Activated CD8-positive, alpha-beta T cell treated with anti-CD3 and anti-CD28 coated beads for 36 hours (primary cell): ENCODE measurements at places on chromosomes 16 and 17.

- DNase-seq = peak; percentile 73
Measured at GRCh38 chr16:10964891-10965326, 20.5 kb downstream of the CLEC16A start.

DNA sequence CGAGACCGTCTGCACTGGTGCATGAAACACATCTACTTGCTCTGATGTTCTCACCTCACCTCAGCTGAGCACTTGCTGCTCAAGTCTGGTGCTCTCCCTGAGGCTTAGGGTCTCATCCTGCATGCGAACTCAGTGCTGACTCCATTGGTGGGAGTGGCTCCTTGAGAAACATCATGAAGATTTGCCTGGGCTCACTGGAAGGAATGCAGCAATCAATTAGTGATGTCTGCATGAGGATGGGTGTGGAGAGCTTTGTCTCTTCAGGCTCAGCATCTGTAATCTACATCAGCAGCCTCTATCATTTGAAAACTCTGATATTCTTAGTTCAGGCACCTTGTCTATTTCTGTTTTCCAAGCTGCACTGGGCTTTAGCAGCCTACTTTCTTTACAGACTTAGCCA, 204.4 kb downstream of the IRF8 start:
- no peak for DNase-seq

- no peak for DNase-seq
Measured at GRCh38 chr16:4495766-4496165, 19.6 kb downstream of the HMOX2 start.

- DNase-seq = no peak
Measured at GRCh38 chr16:28473714-28474265, 1.7 kb upstream of the NPIPB7 start.

GRCh38 chr17:44906010-44906646, 6.9 kb upstream of the EFTUD2 start:
- DNase-seq = no peak

GRCh38 chr17:47802341-47803022, 19.1 kb downstream of the OSBPL7 start:
- peak; percentile 71 for DNase-seq

- DNase-seq = peak; percentile 69
Measured at GRCh38 chr16:29663016-29663806, at the start of gene SPN. Gene SPN (plus strand): TSS chr16:29663247. CDS start chr16:29663729, 482 bp downstream.

GRCh38 chr16:49575346-49576172, 202.0 kb downstream of the C16orf78 start:
- no peak for DNase-seq

- no peak for DNase-seq
Measured at GRCh38 chr16:66204756-66205155, 161.7 kb upstream of the CDH5 start.

GRCh38 chr16:50272687-50273381, 6.5 kb downstream of the ADCY7 start:
- DNase-seq = no peak

DNA sequence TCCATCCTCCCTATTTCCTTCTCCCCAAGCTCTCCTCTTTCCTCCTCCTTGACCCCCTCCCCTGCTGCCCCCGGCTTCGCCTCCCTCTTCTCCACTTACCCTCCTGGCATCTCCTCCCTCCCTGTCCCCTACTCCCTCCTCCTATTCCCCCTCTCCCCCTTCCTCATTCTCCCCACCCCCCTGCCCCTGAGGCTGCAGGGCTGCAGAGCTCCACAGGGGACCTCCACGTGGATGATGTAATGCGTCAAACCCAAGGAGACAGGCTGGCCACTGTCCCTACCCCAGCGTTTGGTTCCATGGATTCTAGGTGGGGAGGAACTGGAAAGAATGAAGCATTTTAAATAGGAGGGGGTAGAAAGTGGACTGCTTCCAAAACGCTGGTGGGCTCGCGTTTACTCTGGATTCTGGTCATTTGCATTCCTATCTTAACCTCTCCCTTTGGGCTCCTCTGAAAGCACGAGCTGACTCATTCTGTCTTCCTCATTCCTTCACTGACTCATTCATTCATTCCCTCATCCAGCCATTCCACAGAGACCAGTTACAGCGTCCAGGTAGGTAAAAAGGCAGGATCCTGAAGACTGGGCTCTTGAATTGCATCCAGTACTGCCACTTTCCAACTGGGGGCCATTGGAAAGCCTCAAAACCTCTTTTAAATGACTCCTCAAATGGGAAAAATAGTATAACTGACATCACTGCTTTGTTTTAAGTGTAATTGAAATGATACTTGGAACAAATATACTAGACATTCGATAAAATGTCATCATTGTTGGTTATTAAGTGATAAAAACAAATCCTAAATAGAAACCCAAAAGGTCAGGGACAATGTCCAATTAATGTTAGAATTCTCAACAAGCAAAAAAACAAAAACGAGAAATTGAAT, 943 bp upstream of the COTL1 start:
- DNase-seq = no peak

- no peak for DNase-seq
Measured at GRCh38 chr16:88730632-88731607, 24.6 kb downstream of the CTU2 start.

- DNase-seq = no peak
Measured at GRCh38 chr16:22664132-22664531, 149.8 kb upstream of the HS3ST2 start.

DNA sequence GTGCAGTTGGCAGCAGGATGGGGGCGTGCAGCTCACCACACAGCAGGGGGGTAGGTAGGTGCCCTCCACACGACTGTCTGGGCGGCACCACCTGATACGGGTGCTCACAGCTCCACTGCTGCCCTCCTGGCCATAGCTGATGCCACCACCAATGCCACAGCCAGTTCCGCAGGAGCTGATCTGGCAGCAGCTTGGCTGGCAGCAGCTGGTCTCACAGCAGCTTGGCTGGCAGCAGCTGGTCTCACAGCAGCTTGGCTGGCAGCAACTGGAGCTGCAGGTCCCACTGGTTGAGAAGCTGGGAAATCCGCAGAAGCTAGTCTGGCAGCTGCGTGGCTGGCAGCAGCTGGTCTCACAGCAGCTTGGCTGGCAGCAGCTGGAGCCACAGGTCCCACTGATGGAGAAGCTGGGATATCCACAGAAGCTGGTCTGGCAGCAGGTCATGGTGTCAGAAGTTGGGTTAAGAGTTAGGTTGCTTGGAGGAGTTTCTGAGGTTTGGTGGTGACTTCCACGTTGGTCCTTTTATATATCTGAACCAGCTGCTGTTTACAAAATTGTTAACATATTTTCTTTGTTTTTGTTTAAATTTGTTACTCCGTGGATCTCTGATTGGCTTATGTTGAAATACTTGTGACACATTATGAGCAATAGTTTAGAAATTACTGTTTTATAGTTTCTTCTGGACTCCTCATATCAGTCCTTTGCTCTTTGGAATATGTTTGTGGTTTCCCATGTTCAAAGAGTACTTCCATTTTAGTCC, at the start of gene KRTAP1-5:
KRTAP1-5 (minus strand) TSS at position 494 of the 757 bp plus-strand sequence; CDS start at position 441, 53 bp downstream.
- no peak for DNase-seq

- no peak for DNase-seq
Measured at GRCh38 chr17:78418326-78419026, 40.0 kb downstream of the PGS1 start.

GRCh38 chr17:78925234-78925633, at the start of gene TIMP2:
Gene TIMP2 (minus strand): TSS chr17:78925387. CDS start chr17:78925088, 299 bp downstream.
- peak; percentile 77 for DNase-seq

DNA sequence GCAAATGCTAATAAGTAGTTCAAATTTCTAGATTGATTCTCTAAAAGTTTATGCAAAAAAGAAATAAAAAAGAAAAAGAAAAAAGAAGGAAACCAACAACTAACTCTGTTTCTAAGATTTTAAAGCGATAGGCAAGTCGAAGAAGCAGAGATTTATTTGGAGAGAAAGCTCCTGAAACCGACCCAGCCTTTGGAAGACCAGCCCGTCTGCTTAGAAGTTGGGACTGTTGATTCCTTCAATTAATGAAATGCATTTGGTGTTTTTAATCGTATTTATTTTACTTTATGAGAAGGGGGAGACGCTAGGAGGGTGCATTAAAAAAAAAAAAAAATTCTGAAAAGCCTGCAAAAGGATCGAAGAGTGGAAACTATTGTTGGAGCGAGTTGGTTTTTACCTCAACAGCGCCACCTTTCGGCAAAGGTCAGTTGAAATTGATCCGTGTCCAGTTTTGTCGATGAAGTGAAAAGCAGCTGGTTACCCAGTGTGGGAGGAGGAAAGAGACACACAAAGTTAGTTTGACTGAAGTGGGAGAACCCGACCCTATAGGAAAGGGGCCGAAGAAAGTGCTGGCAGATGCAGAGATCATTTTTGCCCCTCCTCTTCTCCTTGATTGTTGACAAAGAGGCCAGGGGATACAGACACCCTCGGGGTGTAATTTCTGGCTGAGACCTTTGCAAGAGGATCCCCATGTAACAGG, 1.5 kb upstream of the MAF start:
- DNase-seq = peak; percentile 86

DNA sequence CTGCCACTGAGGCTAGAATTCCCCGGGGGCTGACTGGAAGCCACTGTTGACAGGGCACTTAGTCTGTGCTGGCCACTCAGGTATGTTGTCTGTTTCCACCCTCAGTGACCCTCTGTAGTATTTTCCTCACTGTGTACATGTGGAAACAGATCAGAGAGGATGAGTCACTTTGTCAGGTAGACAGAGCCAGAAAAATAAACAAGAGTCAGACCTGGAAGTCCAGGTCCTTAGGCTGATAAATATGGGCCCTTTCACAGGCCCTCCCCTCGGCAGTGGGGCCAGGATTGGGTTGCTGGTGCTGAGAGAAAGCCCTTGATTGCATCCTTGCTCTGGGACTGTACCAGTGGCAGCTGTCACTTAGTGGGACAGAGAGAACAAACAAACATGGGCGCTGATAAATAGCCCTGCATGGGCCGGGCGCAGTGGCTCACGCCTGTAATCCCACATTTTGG, 21.3 kb downstream of the PGS1 start:
- DNase-seq = no peak

GRCh38 chr17:81907219-81908145, 3.7 kb downstream of the PCYT2 start:
- no peak for DNase-seq

DNA sequence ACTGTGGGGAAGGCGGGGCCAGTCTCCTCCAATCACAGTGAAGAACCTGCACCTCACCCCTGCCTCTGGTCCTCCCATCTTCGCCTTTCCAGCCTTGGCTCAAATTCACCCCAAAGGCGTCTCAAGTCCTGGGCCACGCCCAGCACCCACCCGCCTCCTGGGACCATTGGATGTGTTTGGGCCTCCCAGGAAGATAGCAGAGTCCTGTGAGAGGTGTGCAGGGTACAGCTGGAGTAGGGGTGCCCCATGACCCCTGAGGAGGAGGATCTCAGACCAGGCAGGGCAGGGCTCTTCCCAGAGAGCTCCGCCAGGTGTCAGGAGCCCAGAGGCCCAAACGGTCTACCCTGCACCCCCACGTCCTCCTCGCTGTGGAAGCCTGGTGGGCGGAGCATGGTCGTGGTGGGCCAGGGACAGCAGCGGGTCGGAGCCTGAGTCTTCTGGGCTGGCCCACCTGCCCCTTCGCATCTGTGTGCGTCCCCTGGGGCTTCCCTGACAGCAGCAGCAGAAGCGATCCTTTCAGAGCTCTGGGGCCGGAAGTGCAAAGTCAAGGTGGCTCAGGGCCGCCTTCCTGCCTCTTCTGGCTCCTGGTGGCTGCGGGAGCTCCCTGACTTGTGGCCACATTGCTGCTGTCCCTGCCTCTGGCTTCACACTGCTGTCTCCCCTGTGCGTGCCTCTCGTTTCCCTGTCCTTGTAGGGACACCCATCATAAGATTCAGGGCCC, 34.9 kb upstream of the ZNF469 start:
- DNase-seq = peak; percentile 47

DNA sequence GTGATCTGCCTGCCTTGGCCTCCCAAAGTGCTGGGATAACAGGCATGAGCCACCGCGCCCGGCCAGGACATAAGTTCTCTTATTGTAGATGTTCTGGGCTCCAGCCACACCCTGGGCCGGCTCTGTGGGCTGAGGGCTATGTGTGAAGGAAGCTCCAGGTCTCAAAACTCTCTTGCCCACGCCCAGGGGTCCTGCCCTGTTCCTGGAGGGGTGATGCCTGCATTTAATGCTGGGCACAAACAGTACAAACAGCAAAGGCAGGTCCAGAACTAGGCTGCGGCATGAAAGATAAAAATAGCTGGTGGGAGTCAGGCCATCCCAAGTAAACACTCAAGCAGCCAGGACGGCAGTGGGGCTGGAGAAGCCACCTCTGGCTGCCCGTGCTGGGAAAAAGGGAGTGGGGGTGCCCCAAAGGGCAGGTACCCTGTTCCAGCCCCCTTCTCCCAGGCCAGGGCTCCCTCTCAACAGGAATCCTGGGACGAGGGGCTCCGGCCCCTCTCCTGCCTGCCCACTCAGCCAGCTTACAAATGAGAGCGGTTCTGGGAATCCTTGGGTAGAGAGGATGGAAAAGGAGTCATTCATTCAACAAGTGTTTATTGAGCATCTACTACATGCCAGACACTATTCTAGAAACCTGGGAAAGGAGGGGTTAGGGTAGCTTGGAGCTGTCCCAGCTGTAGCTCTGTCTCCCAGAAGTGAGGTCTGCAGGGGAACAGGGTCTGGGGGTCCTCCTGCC, 4.6 kb downstream of the TRIM47 start:
- no peak for DNase-seq

GRCh38 chr16:56190677-56191155, 573 bp upstream of the GNAO1 start:
- DNase-seq = no peak

- no peak for DNase-seq
Measured at GRCh38 chr17:76688165-76688622, 22.6 kb downstream of the MXRA7 start.

DNA sequence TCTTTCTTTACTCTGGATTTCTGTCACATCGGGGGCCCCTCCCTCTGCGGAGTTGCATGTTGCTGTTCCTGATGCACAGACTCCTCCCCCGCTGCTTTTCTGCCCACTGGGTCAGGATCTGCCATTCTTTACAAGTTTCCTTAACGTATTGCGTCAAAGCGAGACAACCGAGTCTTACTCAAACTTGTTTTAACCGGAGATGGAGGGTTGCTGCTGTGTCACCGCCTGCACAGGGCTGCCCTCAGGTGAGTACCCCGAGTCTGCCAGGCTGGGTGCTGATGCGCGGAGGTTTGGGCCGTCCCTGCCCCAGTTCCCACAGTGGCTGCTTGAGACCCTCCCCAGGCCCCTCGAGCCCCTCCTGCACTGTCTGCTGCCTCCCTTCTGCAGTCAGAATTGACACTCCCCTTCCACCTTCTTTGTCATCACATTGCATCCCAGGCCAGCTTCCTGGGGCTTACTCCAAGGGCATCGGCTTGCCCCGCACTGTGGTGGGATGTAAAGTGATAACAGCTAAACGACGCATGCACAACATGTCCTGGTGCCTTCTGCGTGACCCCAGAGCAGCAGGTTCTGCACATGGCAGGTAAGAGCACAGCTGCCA, 19.3 kb downstream of the CARHSP1 start:
- no peak for DNase-seq
